ENCODE measurements at places on chromosomes 4 and X. TPM values are rescaled to one million over a fixed set of nuclear protein-coding genes. Genes with fewer than 3 reads are reported as not detected.
A peak's percentile ranks its signal among the peaks of the same experiment; 100 is the strongest.

GRCh38 chr4:182684796-182685195, 232.4 kb downstream of the DCTD start:
- no peak for DNase-seq
- no peaks in the 10 kb centered on the region for H3K36me3 ChIP-seq
- no peaks in the 10 kb centered on the region for H3K4me1 ChIP-seq
- no peak overlapping the region for H3K27ac ChIP-seq
- H3K4me3 ChIP-seq: no peak overlapping the region
- no peaks in the 10 kb centered on the region for H3K27me3 ChIP-seq

The GC gene
- 2.1 TPM for total RNA-seq

DNA sequence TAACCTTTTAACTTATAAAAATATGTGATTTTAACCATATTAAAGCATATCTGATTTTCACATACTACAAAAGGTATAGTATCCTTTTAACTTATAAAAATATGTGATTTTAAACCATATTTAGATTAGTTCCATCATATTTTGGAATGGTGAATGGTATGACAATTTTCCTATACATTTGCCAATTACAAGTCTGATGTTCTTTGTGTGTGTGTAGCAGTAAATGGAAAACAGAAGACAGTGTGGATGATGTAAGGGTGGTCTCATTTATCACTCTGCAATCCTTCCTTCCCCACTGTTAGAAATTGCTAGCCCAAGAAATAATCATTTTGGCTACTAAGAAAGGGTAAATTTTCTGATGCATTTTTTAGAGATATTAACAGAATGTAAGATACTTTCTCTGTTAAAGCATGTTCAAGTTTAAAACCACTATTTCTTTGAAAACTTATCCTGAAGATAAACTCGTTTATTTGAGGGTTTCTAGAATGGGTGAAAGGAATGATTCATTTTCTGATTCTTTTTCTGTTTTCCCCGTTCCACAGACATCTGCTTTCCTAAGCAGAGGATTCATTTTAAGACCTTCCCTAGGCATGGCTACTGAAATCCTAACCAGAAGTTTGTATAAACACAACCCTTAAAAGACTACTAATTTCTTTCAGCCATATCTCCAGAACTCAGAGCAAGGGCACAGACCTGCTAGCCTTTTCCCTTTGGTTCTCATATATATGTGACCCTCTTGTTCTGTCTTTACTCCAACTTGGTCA, 21.0 kb downstream of the NUDT6 start:
- no peaks in the 10 kb centered on the region for H3K4me1 ChIP-seq
- DNase-seq: no peak
- H3K27me3 ChIP-seq: no peaks in the 10 kb centered on the region
- peaks cover 2% of the 10 kb centered on the region for H3K36me3 ChIP-seq
- no peak overlapping the region for H3K4me3 ChIP-seq

- no peaks in the 10 kb centered on the region for H3K36me3 ChIP-seq
- no peak overlapping the region for H3K4me3 ChIP-seq
- no peaks in the 10 kb centered on the region for H3K4me1 ChIP-seq
- peaks cover 2% of the 10 kb centered on the region for H3K27me3 ChIP-seq
- DNase-seq: no peak
- no peak overlapping the region for H3K27ac ChIP-seq
These were observed 115.5 kb downstream of the SOX3 start for GRCh38 chrX:140389331-140389730.

The ALB gene
- total RNA-seq: 32.8 TPM

GRCh38 chrX:96447161-96447560, 237.5 kb upstream of the DIAPH2 start:
- no peaks in the 10 kb centered on the region for H3K27me3 ChIP-seq
- H3K4me3 ChIP-seq: no peak overlapping the region
- H3K4me1 ChIP-seq: no peaks in the 10 kb centered on the region
- no peaks in the 10 kb centered on the region for H3K36me3 ChIP-seq
- no peak for DNase-seq

GRCh38 chr4:121950212-121950679, 1.6 kb downstream of the TRPC3 start:
- H3K4me1 ChIP-seq: peaks cover 4% of the 10 kb centered on the region
- peaks cover 26% of the 10 kb centered on the region for H3K27me3 ChIP-seq
- no peak overlapping the region for H3K27ac ChIP-seq
- H3K36me3 ChIP-seq: no peaks in the 10 kb centered on the region

The WDFY3 gene
- 116 TPM for total RNA-seq

GRCh38 chr4:130356873-130357272, 1260.9 kb downstream of the C4orf33 start:
- no peak overlapping the region for H3K27ac ChIP-seq
- no peak overlapping the region for H3K4me3 ChIP-seq
- DNase-seq: no peak
- no peaks in the 10 kb centered on the region for H3K36me3 ChIP-seq
- H3K4me1 ChIP-seq: no peaks in the 10 kb centered on the region

DNA sequence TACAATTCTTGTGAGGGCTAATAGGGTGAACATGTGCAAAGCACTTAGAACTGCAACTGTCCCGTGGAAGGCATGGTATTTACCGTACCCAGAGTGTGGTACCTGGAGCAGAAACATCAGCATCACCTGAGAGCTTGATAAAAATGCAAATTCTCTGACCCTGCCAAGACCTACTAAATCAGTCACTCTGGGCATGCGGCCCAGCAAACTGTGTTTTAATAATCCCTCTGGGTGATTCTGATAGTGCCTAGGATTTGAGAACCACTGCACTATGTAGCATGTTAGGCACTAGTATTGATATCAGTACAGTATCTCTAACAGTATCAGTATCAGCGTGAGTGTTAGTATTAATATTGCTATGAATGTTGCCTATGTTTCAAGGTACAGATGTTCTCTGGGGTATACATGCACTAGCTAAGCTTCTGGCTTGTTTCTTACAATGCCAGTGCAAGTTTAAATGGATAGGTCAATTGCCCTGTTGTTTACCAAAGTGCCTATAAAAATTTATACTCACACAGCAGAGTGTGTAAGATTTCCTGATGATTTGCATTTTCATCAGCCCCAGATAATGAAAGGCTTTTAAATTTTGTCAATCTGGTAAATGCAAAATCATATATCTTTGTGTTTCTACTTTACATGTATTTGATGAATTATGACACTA, 354.0 kb downstream of the HS3ST1 start:
- no peaks in the 10 kb centered on the region for H3K27me3 ChIP-seq
- H3K4me1 ChIP-seq: peaks cover 3% of the 10 kb centered on the region
- DNase-seq: no peak
- no peaks in the 10 kb centered on the region for H3K36me3 ChIP-seq
- H3K4me3 ChIP-seq: no peak overlapping the region

GRCh38 chr4:165060938-165061337, 7.3 kb downstream of the TRIM75 start:
- no peaks in the 10 kb centered on the region for H3K27me3 ChIP-seq
- H3K4me1 ChIP-seq: no peaks in the 10 kb centered on the region
- no peaks in the 10 kb centered on the region for H3K36me3 ChIP-seq

GRCh38 chr4:8086783-8087445, 71.7 kb downstream of the ABLIM2 start:
- no peaks in the 10 kb centered on the region for H3K27me3 ChIP-seq
- DNase-seq: no peak
- H3K27ac ChIP-seq: no peak overlapping the region

The SMIM10L2A gene
- total RNA-seq: 1.5 TPM

DNA sequence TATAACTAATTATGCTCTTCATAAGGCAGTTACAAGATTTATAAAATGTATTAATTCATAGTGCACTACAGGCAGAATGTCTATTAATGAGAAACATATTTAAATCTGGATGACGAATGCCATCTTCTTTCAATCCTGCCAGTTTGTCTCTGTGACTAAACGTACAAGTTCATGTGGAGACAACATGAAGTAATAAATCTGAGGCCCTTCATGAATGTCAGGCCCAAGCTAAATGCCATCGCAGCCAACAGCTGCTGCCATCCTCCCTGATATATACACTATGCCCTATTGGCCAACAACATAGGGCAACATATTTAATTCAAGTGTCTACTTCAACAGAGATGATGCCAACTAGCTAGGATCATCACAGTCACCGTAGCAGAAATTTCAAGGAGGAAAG, 43.7 kb downstream of the TSPAN5 start:
- no peak overlapping the region for H3K27ac ChIP-seq
- DNase-seq: no peak
- no peaks in the 10 kb centered on the region for H3K36me3 ChIP-seq
- H3K4me1 ChIP-seq: peaks cover 2% of the 10 kb centered on the region
- H3K27me3 ChIP-seq: no peaks in the 10 kb centered on the region
- no peak overlapping the region for H3K4me3 ChIP-seq

- no peak overlapping the region for H3K27ac ChIP-seq
- no peak for DNase-seq
- no peaks in the 10 kb centered on the region for H3K4me1 ChIP-seq
- no peak overlapping the region for H3K4me3 ChIP-seq
These were observed 187.9 kb downstream of the CHM start for GRCh38 chrX:85859426-85859825.

The ATP1B4 gene
- total RNA-seq: not detected

DNA sequence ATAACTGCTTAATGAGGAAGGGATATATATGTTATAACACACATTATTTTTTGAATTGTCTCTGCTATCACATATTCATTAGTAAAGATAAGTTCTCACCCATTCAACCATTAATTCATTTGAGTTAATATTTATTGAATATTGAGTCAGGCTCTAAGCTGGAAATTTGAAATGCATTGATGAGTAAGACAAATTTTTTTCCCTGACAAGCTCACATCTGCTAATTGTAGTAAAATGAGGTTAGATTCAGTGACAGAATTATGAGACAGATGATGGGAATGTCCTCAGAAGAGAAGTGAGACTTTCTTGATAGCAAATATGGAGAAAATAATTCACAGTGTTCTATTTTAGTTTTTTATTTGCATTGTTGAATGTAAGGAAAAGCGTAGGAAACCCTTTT, 194.3 kb downstream of the SLC4A4 start:
- DNase-seq: no peak
- H3K36me3 ChIP-seq: peaks cover 3% of the 10 kb centered on the region
- H3K27ac ChIP-seq: no peak overlapping the region
- H3K27me3 ChIP-seq: no peaks in the 10 kb centered on the region

DNA sequence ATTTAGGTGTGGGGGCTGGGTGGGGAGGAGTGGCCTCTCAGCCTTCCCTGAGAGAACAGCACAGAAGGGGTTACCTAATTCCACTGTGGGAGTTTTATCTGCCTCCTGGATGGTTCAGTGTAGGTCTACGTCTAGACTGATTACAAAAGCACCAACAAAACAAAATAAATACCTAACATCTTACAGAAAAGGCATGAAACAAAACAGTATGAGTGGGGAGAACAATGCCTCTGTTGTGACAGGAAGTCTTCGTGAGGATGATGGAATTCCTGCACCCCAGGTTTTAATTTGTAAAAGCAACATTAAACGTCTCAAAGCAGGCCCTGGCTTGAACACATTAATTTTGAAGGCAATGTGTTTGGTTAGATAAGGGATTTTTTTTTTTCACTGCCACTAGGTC, 112.1 kb upstream of the GPC4 start:
- H3K4me1 ChIP-seq: no peaks in the 10 kb centered on the region
- no peak for DNase-seq
- no peaks in the 10 kb centered on the region for H3K36me3 ChIP-seq
- no peak overlapping the region for H3K27ac ChIP-seq
- H3K4me3 ChIP-seq: no peak overlapping the region
- no peaks in the 10 kb centered on the region for H3K27me3 ChIP-seq

The UGT2B15 gene
- 0.15 TPM for total RNA-seq

DNA sequence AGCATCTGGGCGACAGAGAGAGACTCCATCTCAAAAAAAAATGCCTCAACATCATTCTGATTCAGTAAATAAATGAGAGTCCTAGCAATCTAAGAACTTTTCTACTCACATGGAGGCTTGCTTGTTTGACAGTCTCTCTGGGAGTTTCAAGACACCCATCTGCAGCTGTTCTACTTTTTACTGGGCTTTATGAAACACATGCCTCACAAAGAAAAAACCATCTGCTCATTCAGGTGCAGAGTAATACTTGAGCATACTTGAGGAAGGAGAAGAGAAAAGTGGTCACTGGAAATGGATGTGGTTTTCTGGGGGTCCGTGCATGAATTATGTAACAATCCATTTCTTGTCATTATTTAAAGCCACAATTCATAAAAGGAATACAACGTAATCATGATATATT, 87.1 kb upstream of the DDX53 start:
- no peak overlapping the region for H3K27ac ChIP-seq
- H3K4me3 ChIP-seq: no peak overlapping the region
- H3K4me1 ChIP-seq: no peaks in the 10 kb centered on the region
- DNase-seq: no peak

The ATOH1 gene
- total RNA-seq: not detected

DNA sequence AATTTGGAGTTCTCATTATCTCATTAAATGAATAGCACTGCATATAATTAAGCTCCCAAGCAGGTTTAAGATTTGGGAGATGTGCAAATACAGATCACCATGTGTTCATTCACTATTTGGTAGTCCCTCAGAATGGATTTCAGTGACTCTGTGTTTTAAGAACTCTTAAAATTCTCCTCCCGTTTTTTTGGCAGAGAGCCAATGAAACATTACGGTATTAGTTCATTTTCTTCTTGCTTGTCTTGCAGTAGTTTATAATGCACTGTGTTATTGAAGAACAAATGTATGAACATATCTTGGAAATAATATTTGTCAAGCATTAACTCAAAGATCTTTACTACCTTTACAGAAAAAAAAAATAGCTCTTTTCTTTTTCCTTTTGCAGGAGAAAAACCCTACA, 32.7 kb downstream of the KLF3 start:
- H3K27ac ChIP-seq: no peak overlapping the region
- H3K27me3 ChIP-seq: no peaks in the 10 kb centered on the region
- peak; percentile 79 for DNase-seq
- peaks cover 39% of the 10 kb centered on the region for H3K36me3 ChIP-seq

The PPP2R2C gene
- 0.03 TPM for total RNA-seq

- H3K27me3 ChIP-seq: no peaks in the 10 kb centered on the region
- no peak for DNase-seq
- no peaks in the 10 kb centered on the region for H3K36me3 ChIP-seq
- no peak overlapping the region for H3K27ac ChIP-seq
These were observed 73.0 kb upstream of the ACSL1 start for GRCh38 chr4:184898793-184899192.

The HTR2C gene
- not detected for total RNA-seq

DNA sequence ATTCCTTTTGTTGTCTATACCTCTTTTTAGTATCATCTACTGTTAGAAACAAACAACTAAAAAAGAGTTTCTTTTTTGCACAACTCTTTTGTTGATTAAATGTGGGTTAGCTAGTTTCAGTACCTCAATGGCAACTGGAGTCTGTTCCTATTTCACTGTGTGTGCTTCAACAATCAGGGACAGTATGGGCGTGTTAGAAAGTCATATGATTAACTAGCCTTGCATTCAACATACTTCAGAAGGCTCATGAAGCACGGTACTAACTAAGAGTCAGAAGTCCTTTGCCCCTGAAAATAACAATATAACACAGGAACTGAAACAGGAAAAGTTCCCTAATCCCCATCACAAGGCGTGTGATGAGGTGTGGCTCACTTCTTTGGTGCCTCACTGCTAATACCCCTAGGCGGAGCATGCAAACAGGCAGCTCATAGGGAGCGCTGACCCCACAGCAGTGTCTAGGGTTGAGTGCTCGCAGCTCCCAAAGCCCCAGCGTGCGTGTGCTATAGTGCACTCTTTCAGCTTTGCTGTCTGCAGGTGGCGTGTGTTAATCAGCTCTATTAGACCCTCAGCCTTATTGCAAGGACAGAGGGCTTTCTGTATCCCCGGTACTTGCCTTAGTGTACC, 203.1 kb upstream of the NDST3 start:
- H3K27ac ChIP-seq: no peak overlapping the region
- no peaks in the 10 kb centered on the region for H3K4me1 ChIP-seq
- H3K36me3 ChIP-seq: no peaks in the 10 kb centered on the region
- no peak for DNase-seq
- no peaks in the 10 kb centered on the region for H3K27me3 ChIP-seq

- no peak overlapping the region for H3K27ac ChIP-seq
- peaks cover 13% of the 10 kb centered on the region for H3K27me3 ChIP-seq
- H3K4me1 ChIP-seq: no peaks in the 10 kb centered on the region
- H3K4me3 ChIP-seq: no peak overlapping the region
- no peak for DNase-seq
These were observed 166.5 kb upstream of the STS start for GRCh38 chrX:6980981-6981380.

Data from lung (tissue), 17 donors.